PC-9 (cell line): ENCODE measurements at places on chromosomes 11 and 22. TPM values are rescaled to one million over a fixed set of nuclear protein-coding genes. Genes with fewer than 3 reads are reported as not detected.

APOL3 gene
- 15.2 and 19.3 TPM in 2 replicates for total RNA-seq

FOLR1 gene
- total RNA-seq = 4.7 and 5.0 TPM in 2 replicates

B4GALNT4 gene
- 4.7 and 6.1 TPM in 2 replicates for total RNA-seq

PLXNB2 gene
- 250 and 260 TPM in 2 replicates for total RNA-seq

BTG4 gene
- not detected in 2 replicates for total RNA-seq

SUSD2 gene
- 5.5 and 5.7 TPM in 2 replicates for total RNA-seq

OR52I2 gene
- not detected in 2 replicates for total RNA-seq

BTBD18 gene
- not detected in 2 replicates for total RNA-seq

FXYD6 gene
- 0.20 and 0.48 TPM in 2 replicates for total RNA-seq

SAA2 gene
- total RNA-seq = 1.2 TPM in 1 of 2 replicates, not detected in the other

TEAD1 gene
- total RNA-seq = 76.9 and 106 TPM in 2 replicates

GCAT gene
- total RNA-seq = 32.3 and 37.7 TPM in 2 replicates

RHOD gene
- total RNA-seq = 127 and 156 TPM in 2 replicates

TRIM48 gene
- not detected in 2 replicates for total RNA-seq

CCDC73 gene
- total RNA-seq = not detected in 2 replicates

KRTAP5-1 gene
- total RNA-seq = not detected in 2 replicates

ANKRD49 gene
- 8.7 and 12.7 TPM in 2 replicates for total RNA-seq

FOLR2 gene
- total RNA-seq = not detected in 2 replicates

LMNTD2 gene
- 12.8 and 16.3 TPM in 2 replicates for total RNA-seq

CDC45 gene
- 27.5 and 29.1 TPM in 2 replicates for total RNA-seq

DTX4 gene
- total RNA-seq = 28.4 and 34.5 TPM in 2 replicates
